ENCODE measurements at places on chromosomes 6 and 20.
A peak's percentile ranks its signal among the peaks of the same experiment; 100 is the strongest.

GRCh38 chr6:35669451-35670045 lies 19.2 kb downstream of the FKBP5 start:
- no peak for DNase-seq

DNA sequence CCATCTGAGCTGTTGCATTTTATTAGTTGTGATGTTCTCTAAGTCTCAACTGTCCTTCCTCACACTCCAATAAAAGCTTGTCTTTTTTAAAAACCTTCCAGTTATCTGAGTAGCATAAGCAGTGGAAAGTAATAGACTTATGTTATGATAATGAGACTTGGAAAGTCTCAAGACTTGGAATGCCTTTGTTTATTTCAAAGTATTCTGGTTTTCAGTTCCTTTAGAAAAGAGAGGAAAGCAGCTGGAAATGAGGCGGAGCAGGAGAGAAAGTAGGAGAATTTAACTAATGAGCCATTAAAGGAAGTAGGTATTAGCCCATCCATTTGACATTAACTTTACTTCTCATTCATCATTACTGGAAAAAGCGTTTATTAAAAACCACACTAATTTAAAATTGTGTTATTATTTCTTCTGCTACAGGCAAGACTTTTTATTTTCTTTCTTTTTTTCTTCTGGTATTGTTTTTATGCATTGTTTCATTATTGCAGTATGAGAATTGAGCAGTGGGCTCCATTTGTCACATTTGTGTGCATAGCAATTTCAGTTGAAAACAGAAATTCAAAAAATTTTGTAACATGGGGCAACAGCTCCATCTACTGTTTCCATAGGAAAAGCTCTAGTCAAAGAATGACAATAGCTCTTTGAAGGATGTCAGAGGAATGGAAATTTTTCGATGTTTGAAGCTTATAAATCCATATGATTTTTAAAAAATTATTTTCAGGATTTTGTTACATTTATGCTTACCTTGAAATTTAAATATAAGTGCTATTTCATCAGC lies 194.8 kb downstream of the COL9A1 start:
- DNase-seq = no peak

DNA sequence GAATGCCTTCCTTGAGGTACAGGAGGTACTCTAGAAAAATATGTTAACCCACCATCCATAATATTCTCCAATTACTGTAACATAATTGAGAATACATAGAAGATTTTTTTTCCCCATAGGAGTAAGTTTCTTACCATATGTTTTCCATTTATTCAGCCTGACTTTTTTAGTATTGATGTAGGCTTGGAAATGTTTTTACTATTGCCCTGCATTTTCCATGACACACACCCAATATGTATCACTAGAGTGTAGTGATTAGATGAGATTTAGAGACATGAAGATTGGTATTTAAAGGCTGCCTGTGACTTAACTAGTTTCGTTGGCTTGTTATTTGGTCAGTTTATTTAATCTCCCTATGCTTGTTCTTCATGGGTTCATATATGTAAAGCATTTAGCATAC lies 39.5 kb downstream of the KCNQ5 start:
- DNase-seq = no peak

GRCh38 chr6:88302769-88303225 lies 136.7 kb upstream of the CNR1 start:
- DNase-seq = no peak

- DNase-seq = no peak
Measured at GRCh38 chr6:32254761-32255198, 30.9 kb upstream of the NOTCH4 start.

DNA sequence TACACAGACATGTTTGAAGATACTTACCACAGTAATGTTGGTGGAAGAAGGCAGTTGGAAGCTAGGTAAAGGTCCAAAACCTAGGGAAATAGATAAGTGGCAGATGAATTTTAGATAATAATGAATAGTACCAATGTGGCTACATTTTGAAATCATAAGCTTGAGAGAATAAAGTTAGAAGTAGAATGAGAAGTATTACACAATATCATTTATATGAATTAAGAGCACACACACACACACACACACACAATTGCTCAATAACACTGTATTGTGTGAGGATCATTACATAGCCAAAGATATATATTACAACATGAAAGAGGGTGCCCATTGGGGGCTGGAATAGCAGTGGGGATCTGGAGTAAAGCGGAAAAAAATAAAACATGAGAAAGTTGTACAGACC lies 149.0 kb upstream of the EYA4 start:
- DNase-seq = no peak

DNA sequence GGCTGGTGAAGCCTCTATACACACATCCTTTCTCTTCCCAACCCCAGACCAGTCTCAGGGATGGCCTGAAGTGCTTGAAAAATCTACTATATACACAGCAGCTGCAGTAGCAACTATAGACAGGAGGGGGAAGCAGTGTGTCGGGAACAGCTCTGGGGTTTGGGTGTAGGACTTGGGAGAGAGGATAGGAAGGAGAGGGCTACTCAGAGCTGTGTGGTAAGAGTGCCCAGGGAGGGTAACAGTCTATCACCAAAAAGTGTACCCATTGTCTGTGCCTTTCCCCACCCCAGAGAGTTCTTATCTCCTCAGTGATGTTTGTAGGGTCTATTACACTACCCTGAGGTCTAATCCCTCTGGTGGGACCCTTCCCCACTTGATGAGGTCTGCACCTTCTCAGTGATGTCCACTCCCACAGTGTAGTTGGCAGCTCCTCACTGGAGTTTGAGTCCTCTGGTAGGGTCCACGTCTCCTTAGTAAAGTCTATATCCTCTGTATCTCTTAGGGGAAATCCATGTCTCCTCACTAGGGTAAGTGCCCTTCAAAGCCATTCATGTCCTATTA lies 1.5 kb upstream of the GGT7 start:
- DNase-seq = peak; percentile 31

DNA sequence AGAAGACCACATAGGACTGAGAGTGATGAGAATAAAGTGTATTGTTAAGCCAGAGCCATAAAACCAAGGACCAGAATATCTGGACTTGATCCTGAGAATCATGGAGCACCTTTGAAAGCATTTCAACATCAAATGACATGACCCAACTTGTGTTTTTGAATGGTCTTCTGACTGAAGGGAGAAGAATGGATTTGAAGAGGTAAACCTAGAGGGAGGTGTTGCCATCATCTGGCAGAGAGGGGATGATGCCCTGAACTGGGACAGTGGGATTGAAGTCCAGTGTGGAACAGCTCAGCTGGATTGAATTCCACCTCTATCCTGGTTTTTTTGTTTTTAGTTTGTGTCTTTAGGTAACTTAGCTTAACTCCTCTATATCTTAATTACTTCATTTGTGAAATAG lies 570.0 kb downstream of the TBC1D32 start:
- DNase-seq = no peak

GRCh38 chr20:17992224-17992637 lies 23.4 kb downstream of the MGME1 start:
- DNase-seq = no peak

- peak; percentile 87 for DNase-seq
Measured at GRCh38 chr6:33771146-33772081, 17.5 kb downstream of the LEMD2 start.

DNA sequence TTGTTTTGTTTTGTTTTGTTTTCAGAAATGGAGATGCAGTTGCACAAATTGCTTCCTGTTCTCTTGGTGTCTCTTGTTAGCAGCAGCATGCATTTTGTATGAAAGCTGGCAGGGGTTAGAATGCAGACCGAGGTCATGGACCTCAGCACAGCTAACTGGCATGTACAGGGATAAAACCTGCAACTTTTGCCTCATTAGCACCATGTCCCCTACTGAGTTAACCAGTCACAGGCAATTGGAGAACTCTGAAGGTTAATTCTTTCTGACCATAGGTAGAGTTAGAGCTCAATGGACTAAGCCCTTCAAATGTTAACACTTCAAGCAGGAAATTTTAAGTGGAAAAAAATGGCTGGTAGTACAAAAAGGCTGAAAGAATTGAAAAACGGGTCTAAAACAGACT lies 377.1 kb downstream of the ADGRB3 start:
- DNase-seq = no peak

DNA sequence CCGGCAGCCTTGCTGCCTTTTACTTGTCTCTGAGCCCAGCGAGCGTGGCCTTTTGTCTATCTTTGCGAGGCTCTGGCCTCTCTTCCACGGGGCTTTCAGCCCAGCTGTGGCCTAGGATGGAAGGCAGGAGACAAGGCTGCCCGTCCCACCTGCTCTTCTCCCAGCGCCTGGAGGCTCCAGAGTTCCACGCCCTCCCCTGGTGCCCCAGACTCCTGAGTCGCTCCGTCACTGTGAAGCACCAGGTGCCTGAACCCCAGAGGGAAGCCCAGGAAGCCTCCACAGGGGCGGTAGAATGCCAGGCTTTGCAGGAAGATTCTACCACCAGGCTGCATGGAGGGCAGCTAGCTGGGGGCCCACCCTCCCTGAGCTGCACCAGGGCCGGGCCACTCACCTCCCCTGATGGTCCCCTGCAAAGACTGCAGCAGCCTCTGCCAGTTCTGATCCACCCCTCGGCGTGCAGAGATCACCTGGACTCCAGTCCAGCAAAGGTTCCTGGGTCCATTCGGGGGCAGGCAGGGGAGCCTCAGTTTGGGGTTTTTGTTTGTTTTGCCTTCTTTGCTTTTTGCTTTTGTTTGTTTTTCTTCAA lies 384.6 kb downstream of the CDH4 start:
- no peak for DNase-seq

DNA sequence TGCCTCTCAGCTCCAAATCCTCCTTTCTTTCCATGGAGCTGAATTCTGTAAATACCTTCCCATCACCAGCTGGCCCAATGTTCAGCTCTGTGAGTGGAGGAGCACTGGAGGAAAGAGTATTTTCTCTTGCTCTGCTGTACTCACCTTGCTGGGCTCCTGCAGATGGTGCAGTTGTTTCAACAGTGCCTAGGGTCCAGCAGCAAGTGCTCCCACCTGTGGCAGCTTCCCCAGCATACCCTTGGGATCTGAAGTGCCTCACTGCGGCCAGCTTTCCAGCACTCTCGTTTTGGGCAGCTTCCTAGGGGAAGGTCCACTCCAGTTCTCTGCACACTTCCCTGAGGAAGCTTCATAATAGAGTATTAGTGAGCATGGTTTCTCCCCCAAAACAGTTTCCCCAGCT lies 170.9 kb downstream of the ARHGAP18 start:
- DNase-seq = no peak

- DNase-seq = no peak
Measured at GRCh38 chr6:82410151-82410648, 46.6 kb downstream of the TPBG start.

DNA sequence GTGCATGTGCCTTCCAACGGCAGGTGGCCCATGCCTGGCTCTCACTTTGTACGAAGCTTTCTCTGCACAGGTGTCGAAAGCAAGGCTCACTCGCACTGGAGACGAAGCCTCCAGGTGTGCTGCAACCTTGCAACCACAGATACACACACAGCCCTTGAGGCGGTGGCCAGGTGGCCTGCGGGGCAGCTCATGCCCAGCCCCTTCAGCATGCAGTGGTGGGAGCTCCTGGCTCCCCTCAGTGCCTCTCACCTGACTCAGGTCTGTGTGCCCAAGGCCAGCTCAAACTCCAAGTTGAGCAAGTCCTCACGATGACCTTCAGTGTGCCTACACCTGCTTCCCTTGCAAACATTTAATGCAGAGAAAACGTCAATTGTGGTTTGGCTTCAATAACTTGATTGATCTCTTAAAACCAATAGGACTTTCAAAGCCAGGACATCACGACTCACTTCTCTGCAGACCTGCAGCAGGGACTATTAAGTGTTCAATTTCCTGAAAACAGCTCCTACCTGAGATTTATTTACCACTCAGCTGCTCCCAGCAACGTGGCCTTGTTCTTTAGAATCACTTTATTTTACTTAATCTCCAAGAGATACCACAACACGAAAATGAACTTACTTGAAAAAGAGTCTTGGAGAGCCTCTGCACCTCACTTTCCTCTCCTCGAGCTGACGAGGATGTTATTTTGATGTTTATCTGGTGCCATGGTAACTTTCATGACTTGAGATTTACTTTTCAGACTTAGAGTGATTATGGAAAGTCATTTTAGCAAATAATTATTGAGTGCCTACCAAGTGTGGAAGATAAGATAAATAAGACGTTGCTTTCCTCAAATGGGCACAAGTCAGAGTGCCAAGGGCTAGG lies 86.3 kb downstream of the SLC22A23 start:
- DNase-seq = no peak

DNA sequence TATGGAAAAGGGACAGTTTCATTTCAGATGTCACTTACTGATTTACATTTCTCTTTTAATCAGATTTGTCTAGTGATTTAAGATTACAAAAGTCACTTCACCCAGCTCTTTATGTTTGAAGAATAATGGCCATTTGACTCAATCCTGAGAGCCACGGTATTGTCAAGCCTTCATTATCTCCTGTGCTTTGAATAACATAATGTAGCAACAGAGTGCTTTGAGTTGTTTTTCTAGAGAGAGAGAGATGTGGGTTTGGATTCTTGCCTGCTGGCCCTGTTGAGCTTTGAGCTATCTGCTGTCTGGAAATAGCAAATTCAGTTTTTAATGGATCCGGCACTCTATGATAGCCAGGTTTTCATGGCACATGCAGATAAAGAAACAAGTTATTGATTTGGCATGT lies 478.4 kb upstream of the SOX4 start:
- peak; percentile 39 for DNase-seq

GRCh38 chr20:34927736-34928135 lies 27.9 kb downstream of the GSS start:
- DNase-seq = no peak

DNA sequence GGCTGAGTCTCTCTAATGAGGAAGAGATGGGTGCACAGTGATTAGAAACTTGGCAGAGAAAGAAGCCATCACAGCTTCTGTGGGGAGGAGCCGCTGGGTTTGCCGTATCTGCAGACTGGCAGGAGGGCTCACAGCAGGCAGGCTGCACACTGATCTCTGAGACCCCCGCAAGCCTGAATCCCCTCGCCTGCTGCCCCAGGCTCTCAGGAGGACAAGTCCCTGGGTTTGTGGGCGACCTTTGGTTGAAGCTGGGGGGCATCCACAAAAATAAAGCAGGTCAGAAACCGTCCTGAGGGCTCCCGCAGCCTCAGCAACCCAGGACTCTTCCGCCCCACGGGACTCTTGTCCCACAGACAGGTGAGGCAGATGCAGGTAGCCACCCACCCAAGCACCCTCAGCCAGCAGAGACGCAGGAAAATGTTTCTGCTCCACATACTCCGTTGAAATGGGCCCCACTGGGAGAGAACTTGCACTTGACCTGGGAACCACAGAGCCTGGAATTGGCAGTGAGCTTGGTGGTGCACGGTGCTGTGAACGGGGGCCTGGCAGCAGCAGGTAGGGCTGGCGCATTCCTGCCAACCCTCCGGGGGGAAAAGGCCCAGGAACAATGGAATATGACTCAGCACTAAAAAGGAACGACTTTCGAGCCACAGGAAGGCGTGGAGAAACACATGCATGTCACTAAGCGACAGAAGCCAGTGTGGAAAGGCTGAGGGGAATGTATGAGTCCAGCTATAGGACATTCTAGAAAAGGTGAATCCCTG lies 89.9 kb downstream of the YTHDF1 start:
- DNase-seq = no peak

- no peak for DNase-seq
Measured at GRCh38 chr6:37492236-37492972, 7.3 kb downstream of the CCDC167 start.
